Hypothalamus (tissue), 51 donors: ENCODE measurements at places on chromosomes 7 and 10.

GRCh38 chr7:312424-312823, 22.5 kb downstream of the FOXL3 start:
- no peak for DNase-seq

GRCh38 chr10:104138131-104138530, 16.2 kb downstream of the SFR1 start:
- DNase-seq, result no peak

GRCh38 chr7:5437987-5438386, 14.4 kb upstream of the TNRC18 start:
- no peak for DNase-seq

DNA sequence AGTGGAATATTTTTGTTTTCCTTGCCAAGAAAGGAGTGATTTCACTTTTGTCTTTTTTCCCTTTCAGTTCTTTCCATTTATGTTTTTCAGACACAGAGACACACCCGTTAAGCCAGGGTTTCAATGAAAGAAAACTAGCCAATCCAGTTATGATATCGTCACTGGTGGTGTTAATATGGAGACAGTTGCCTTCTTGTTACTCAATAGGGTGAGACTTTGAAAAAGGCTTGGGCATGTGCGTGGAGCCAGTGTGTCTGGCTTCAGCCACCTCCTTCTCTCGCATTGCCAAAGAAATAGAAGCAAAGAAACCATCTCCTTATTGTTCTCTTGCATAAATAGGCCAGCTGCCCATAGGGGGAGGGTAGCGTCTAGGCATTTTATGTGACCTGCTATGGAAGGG, 84.1 kb upstream of the DLX6 start:
- DNase-seq, result no peak
